Gastroesophageal sphincter (tissue), 4 donors: ENCODE measurements at places on chromosomes 11 and 22. TPM values are rescaled to one million over a fixed set of nuclear protein-coding genes. Genes with fewer than 3 reads are reported as not detected.
A peak's percentile ranks its signal among the peaks of the same experiment; 100 is the strongest.

The ASCL2 gene
- total RNA-seq: not detected

The MMP10 gene
- not detected for total RNA-seq

GRCh38 chr11:118082880-118083552 is 3.7 kb downstream of the SMIM35 start:
- no peak for ATAC-seq

- no peak for ATAC-seq
Observed at GRCh38 chr11:23112987-23113886, 253.0 kb upstream of the CCDC179 start.

- ATAC-seq: no peak
Observed at GRCh38 chr11:937841-938261, 12.2 kb downstream of the AP2A2 start.

GRCh38 chr11:61341706-61342105 is 8.7 kb downstream of the TKFC start:
- ATAC-seq: no peak

DNA sequence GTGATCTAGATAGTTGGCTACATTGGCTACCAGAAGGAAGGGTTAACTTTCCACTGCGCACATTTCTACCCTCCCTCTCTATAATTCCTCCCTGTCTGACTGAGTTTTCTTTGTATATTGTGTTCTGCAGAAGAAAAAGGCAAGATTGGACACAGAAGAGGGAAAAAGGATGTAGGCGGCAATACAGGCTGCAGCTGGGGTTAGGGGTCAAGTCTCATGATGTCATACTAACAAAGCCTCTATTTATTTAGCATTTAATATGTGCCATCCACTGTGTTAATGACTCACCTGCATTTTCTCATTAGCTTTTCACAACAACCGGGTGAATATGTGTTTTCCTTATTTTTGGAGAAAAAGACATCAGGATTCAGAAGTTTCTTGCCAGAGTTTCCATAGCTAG is 2.0 kb downstream of the FAM83F start:
- ATAC-seq: no peak

DNA sequence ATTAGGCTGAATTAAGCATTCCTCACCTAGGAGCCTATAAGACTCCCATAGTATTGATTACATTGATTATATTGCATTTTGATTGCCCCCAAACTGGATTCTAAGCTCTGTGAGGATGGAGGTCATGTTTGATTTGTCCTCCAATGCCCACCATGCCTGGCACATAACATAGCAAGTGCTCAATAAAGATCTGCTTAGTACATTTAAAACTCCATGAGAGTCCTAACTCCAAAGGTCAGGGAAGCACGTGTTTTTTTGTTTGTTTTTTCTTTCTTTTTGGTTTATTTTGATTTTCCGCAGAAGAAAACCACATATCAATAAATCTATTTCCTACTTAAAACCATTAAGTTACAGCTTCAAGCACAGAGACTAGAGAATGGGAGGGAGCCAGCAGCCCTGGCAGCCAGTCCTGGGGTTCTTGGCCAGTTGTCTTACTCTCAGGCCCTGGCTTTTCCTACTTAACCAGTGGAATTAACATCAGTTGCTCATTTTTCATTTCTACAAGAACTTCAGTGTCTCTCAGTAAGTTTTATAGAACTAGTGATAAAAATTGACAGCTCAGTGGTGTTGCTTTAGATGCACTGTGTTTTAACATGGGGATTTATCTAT is 429.9 kb upstream of the CCDC90B start:
- ATAC-seq: no peak

GRCh38 chr11:16505481-16505880 is 149.1 kb upstream of the SOX6 start:
- no peak for ATAC-seq

GRCh38 chr22:37260901-37261336 is 16.9 kb upstream of the RAC2 start:
- ATAC-seq: no peak

DNA sequence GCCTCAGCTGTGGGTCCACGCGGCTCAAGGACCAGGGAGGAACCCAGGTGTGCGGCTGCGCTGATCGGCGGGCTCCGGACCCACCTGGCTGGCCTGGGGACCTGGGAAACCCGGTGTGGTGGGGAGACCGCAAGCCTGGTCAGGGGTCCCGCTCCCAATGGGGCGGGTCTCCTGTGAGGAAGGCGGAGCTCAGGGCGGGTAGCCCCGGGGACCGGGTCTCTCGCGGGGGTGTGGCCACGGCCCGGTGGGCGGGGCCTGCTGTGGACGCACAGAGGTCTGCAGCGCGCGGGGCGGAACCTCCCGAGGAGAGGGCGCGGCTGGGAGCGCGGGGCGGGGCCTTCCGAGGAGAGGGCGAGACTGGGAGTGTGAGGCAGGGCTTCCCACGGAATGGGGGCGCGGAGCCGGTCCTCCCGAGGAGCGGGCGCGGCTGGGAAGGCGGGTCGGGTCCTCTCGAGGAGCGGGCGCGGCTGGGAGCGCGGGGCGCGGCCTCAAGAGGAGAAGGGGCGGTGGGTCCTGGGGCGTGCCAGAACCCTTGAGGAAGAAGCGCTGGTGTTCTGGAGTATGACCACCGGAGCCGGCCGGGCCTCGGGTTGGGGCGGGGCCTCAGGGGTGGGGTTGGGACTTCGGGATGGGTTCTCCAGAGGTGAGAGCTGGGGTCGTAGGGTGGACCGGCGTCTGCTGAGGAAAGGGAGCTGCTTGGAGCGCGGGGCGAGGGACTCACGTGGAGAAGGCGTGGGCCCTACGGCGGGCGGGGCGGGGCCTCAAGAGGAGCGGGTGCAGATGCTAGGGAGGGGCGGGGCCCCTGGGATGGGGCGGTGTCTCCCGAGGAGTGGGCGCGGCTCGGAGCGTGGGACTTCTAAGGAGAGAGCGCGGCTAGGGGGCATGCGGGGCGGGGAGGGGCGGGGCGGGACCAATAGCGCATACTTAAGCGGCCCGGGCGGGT is 20.8 kb downstream of the DGCR6L start:
- peak; percentile 89 for ATAC-seq
